ENCODE measurements at places on chromosomes 4 and X.

- no peak for DNase-seq
Observed at GRCh38 chr4:11081006-11081405, 347.7 kb downstream of the HS3ST1 start.

DNA sequence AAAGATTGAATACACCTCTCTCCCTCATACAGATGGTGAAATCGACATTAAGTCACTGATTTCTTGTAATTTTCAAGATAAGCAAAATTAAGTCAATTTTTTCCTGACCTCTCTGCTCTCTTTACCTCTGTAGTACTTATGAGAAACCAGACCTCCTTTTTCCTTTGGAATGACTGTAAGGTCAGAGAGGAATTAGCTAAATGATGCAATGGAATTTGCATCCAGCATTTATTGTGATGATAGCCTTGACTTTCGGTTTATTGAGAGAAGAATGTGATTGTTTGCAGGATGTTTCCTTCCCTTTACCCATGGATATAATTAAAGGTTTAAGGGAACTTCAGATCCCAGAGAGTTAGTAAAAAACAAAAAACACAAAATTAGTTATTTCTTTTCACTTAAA lies 22.4 kb downstream of the STK26 start:
- no peak for DNase-seq

DNA sequence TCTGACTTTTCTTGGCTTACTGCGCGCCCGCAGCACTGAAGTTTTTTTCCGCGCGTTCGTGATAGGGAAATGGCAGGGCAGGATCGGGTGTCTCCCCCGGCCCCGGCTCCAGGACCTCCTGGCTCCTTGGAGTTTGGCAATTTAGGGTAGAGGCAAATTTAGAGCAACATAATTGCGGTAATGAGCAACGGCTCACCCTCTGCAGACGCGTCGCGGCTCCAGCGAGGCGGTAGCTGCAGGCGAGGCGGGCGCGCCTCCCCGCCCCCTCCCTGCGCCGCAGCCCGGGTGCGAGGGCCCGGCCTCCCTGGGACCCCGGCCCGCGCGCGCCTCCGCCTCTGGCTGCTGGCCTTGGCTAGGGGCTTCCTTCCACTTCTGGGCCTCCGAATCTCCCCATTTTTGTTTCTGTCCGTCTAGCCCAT lies 6.2 kb downstream of the MSX1 start:
- no peak for DNase-seq

DNA sequence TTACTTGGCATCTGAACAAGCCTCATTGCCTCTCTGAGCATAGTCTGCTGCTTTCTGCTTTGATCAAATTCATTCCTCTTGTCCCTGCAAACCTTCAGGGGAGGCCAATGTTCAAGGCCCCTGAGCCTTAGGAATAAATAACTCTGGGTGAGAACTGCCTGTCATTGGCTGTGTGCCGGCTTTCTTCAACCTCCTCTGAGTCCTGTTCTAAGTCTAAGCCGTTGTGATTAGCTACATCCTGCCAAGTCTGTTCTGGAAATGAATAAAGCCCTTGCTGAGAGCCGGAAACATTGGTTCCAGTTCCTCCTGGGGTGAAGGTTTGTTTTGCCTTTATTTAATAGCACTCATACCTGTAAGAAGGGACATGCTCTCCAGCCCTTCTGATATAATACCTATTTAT lies 13.8 kb downstream of the RNF4 start:
- DNase-seq, result peak; percentile 51

DNA sequence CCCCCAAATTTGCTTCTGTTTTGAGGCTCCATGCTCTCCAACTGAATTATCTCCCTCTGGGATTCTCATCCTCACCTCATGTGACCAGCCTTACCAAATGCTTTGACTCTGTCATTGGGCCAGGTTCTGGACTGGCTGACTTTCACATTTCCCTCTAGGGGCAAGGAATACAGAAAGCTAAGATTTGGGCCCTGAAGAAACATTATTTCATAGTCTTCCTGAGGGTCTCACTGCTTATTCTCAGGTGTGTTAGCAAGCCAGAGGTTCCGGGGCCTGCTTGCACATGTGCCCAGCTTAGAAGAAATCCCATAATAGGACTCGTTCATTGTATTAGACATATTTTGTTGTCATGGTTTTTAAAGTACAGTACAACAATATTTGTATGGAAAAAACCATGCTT lies 62.6 kb upstream of the TEX13D start:
- no peak for DNase-seq

DNA sequence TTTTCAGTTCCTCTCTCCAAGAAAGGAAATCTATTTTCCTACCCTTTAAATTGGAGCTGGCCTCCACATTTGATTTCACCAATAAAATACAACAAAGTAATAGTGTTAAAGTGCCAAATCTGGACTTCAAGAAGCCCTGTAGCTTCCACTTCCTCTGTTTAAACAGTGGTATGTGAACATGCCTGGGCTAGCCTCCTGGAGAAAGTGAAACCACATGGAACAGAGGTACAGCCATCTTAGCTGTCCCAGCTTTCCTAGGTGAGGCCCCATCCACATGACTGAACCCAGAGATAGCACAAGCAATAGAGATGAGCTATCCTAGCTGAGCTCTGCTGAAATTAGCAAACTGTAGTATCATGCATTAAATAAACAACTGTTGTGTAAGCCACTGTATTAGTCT lies 131.8 kb upstream of the VCX start:
- no peak for DNase-seq

DNA sequence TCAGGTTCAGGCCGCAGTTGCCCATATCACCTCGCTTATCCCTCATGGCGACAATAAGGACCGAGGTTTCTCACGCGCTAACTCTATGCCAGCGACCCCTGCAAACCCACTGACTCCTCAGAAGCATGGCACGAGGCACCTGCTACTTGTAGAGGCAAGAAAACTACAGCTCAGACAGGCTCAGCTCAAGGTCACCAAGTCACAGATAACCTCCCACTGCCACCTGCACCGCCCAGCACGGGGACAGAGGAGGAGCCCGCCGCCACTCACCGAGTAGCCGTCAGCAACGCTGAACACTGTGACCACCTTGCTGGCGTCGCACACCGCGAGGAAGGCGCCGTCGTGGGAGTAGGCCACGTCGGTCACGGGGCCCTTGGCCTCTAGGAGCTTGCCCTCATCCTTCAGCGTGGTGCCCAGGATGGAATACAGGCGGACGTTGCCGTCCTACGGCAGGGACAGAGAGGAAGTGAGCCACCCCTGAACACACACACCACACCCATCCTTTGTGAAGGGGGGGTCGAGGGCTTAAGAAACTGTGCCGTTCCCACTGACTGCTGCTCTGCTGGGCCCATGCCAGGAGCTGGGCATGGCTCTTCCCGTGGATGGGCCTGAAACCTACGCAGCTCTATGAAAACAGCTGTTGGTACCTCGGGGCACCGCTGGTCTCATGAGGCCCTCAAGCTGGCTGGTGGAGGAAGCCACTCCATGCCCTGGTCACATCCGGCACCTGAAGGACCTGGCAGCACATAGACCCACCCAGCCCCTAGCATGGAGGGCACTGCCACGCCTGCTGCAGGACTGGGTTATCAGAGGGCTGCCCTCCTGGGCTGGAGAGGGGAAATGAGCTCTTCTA lies 38.9 kb downstream of the WDR1 start:
- no peak for DNase-seq

- DNase-seq, result no peak
Observed at GRCh38 chr4:67499799-67500198, 45.5 kb downstream of the CENPC start.

DNA sequence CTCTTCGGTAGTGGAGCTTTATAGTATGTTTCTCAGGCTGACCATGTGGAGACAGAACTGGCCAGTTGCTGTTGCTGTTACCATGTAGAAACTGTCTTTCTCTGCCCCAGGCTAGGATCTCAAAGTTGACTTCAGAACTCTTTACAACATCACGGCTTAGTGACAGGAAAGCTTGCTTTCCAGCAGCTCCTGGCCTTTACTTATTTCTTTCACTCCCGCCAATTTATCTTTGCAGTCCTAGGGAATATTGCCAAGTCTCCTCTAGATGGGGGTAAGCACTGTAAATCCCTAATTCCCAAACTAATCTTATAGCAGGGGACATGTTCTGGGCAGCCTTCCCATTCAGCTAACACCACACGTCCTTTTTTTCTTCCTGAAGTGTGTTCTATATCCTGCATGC lies 631.6 kb downstream of the SPRY1 start:
- DNase-seq, result peak; percentile 49

GRCh38 chr4:154314248-154314647 lies 177.4 kb downstream of the DCHS2 start:
- no peak for DNase-seq

- DNase-seq, result no peak
Observed at GRCh38 chrX:131987252-131987651, 35.9 kb upstream of the STK26 start.

Data from fibroblast of the conjunctiva (primary cell).